ENCODE measurements at places on chromosomes 2 and 18.

DNA sequence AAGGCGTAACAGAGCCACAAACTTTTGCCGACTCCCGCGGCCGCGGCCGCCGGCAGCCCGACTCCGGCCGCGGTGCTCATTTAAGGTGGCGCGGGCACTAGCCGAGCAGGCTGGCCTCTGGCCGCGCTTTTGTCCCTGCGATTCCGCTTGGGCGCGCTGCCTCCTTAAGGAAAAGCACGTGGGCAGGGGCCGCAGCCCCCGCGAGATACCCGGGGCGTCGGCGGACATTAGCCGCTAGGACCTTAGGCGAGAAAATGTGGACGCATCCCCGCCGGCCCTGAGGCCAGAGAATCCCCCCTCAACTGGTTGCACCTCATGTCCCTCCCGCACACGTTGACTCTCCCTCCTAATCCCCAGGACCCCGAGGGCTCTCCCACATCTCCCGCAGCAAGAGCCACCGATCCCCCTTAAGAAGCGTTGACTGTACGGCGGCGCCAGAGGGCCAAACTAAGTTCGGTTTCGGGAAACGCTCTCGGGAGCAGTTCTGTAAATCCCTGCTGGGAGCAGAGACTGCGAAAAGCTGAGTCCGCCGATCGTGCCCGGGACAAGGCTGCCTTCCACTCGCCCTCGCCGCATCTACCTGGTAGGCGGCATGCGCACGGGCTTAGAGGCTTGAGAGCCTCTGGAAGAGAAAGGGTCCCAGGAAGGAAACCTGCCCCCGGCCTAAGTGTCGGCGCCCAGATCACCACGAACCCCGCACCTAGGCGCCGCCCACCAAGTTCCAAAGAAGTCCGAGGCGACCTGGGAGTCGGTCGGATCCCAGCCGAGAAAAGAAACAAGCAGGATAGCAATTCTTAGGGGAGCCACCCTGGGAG lies 1.8 kb upstream of the SATB2 start:
- DNase-seq = peak; percentile 91

DNA sequence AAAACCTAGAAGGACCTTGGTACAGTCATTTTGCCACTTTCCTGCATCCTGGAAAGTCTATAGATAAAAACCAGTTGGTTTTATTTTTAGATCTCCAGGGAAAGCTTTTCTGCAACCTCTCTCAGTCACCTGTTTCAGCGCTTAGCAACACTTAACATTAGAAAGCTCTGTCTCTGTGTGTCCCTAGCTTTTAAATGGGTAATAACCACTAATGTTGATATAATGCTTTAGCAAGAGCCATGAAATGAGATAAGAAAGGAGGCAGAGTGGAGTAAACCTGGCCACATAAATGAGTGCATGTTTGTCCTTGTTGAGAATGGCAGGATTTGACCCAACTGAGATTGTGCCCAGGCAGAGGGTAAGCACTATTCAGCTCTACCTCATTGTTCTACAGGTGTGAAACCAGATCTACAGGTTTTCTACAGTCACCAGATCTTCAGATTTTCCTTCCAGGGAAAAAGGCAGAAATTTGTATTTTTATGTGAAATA lies 44.8 kb downstream of the MARCHF4 start:
- DNase-seq = no peak

GRCh38 chr18:37483221-37483971 lies 82.2 kb downstream of the CELF4 start:
- DNase-seq = peak; percentile 40

GRCh38 chr2:71048096-71048495 lies 20.4 kb upstream of the NAGK start:
- no peak for DNase-seq

DNA sequence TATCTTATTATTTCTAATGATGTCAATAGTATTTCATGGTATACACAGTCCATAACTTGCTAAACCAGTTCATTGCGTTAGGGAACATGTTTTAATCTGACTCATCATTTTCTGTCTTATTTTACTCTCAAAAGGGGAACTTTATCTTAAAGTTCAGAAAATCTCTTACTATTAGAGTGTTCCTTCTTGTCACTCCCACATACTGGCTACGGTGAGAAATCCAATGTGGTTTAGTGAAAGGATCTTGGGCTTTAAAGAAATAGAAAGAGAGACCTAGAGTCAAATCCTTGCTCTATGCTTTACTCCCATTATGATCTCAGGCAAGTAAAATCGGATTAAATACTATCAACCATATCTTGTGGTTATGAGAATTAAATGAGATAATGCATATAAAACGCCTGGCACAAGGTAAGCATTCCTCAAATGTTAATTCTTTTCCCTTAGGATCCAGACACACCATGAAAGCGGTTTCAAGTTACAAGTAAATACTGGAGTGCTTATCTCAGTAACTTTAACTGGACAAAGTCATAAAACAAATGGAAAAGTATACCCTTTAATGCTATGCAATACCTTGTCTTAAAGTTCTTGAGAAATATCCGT lies 576.0 kb downstream of the ARHGAP15 start:
- peak; percentile 43 for DNase-seq

GRCh38 chr2:30236591-30237238 lies 5.4 kb downstream of the LBH start:
- no peak for DNase-seq

DNA sequence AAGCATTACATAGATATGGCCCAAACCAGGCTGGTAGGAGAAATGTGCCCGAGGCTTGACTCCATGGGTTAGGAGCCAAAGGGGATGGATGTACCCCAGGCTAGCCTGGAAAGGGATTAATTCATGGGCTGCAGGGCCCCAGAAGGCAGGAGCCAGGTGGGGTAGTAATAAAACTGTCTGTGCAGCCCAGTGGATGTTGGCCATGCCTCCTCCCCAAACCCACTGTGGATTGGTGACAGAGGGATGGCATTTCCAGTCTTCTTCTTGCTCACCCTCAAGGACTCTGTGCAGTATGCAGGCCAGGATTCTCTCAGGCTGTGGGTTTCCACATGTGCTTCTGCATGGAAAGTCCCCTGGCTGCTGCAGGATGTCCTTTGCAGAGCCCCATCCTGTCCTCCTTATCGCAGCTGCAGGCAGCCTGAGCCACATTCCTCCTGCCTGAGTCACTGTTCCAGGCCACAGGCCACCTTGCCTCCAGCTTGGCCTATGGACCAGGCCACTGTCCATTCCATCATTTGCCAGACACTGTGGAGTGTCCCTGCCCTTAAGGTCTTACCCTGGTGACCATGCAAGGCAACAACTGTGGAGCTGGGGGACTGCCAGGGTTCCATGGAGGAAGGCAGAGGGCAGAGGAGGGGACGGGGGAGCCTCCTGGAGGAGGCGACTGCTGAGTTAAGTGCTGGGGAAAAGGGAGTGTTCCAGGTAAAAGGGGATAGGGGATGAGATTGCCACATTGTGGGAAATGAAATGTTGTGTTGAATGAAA lies 38.9 kb downstream of the INO80C start:
- peak; percentile 94 for DNase-seq

DNA sequence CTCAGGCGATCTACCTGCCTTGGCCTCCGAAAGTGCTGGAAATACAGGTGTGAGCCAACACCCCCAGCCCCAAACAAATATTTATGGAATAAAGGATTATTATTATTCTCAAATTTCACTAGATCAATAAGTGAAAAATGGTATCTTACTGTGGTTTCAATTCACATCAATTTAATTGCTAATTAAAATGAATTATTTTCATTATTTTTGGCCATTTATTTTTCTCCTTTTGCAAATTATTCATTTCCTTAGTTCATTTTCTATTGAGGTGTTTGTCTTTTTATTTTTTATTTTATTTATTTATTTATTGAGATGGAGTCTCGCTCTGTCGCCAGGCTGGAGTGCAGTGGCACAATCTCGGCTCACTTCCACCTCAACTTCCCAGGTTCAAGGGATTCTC lies 11.9 kb upstream of the HS6ST1 start:
- no peak for DNase-seq

- DNase-seq = peak; percentile 59
These were observed 27.9 kb upstream of the NT5DC4 start for GRCh38 chr2:112692918-112693317.

DNA sequence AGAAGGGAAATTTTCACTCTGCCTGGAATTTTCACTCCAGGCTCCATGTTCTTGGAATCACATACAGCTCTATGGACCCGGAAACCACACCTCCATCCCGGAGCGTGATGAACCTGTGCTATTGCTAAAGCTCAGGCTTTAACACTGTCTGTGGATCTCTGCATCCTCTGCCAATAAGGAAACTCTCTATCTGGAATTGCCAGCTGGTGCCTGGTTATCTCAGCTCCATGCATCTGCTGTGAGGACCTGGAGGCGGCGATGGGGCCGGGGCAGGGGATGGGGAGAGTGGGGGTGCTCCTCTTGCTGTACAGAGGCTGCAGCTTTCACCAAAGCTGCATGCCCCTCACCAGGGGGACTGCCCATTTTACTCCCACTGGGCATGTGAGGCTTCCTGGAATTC lies 754.0 kb upstream of the SOX11 start:
- DNase-seq = no peak

GRCh38 chr18:23340661-23341060 lies 112.4 kb upstream of the RIOK3 start:
- no peak for DNase-seq

DNA sequence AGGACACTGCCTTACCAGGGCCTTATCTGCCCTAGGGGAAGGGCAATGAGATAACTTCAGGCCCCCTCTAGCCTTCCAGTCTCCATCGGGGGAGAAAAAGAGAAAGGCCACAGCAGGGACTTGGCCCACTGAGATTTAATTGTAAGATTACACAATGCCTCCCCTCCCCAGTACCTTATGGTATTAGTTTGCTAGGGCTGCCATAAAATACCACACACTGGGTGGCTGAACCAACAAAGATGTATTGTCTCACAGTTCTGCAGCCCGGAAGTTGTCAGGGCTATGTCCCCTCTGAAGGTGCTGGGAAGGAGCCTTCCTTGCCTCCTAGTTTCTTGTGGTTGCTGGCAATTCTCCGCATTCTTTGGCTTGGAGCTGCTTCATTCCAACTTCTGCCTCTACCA lies 34.8 kb upstream of the SPATA3 start:
- peak; percentile 85 for DNase-seq

DNA sequence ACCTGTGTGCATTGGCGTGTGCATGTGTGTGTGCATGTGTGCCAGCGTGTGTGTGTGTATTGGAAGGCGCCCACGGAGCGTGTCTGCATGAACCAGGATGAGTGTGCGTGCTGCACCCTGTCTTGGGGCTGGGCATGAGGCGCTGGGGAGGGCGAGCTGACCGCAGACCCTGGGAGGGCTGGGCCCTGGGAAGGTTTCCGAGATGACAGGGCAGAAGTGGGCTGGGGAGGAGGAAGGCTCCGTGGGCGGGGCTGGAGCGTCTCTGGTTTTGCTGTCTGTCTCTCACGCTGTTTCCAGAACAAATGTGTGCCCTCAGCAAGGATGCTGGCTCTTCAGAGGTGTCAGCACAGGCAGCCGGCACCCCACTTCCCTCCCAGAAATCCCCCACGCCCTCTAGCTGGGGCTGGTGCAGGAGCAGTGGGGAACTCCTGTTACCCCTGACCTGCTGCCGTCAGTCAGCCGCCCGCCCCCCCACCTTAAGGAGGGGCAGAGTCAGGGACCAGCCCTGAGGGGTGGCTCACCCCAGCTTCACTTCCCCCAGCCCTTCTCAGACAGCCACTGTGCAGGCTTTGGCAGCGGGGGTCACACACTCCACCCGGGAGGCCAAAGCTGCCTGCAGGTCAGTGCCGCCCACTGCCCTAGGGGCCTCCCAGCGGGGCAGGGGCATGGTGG lies at the start of gene GPR35:
Gene GPR35, plus strand, starts transcription at position 531 of the 672 bp plus-strand sequence. CDS start 4,473 bp downstream, outside the sequence.
- peak; percentile 76 for DNase-seq

- DNase-seq = no peak
These were observed 8.8 kb upstream of the SLC35F5 start for GRCh38 chr2:113765276-113765675.

DNA sequence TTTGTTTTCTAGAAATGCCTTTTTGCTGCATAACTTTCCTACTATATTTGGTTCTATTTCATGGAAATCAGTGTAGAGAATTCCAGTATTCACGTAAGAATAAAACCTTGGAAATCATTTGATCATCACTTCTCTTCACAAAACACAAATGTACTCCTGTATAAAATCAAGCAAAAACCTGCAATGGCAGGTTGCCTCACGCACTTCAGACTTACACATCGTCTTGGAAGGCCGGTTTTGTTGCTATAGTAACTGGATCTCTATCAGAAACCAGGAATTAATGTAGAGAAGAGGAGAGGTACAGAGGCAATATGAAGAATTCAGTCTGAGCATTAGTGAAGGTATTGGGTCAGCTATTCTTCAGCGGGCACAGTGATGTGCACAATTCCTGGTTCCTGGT lies 370.7 kb upstream of the CYRIA start:
- no peak for DNase-seq

DNA sequence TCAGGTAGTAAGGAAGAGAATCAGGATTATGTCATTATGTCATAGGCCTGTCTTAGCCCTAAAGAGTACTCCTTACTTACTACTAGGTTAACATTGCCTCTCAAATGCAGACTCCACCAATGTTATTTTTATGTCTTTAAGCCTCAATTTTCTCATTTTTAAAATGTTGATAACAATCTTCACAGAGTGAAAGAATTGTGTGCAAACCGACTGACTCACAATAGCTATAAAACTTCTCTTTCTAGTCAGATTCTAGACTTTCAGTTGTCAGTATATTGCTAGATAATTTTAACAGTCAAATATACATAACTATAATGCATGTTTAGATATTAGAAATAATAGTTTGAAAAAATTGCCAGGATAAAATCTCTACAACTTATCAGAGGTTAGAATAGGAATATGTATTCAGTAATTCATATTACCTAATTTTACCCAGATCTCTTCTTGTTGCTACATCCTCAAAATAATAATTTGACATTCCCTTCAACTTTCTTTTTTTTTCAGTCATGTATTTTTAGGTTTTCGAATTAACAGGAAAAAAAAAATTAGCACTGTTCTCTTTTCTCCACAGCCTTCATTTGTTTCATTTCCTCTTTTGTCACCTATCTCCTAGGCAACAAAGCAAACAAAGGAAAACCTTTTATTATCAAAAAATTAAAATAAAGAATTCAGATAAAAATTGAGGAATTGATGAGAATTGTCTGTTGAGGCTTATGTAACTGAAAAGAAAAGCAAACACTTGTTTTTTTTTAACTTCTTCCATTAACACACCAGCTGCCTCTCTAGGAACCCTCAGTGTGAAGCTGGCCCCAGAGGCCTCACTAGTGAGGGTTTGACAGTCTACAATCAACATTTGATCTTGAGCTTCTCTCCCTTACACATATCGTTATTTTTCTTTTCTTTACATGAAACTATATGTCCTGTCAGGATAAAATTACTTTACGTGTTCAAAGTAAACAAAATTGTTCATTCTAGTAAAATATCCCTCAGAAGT lies 279.0 kb downstream of the CALCRL start:
- DNase-seq = no peak

Data from M059J (cell line).